Stimulated activated CD4-positive, alpha-beta T cell treated with anti-CD3 and anti-CD28 coated beads, Interleukin-1b, Interleukin-23, amount 100 ng/mL, for 1 hour (primary cell): ENCODE measurements at places on chromosomes 5 and 9.

DNA sequence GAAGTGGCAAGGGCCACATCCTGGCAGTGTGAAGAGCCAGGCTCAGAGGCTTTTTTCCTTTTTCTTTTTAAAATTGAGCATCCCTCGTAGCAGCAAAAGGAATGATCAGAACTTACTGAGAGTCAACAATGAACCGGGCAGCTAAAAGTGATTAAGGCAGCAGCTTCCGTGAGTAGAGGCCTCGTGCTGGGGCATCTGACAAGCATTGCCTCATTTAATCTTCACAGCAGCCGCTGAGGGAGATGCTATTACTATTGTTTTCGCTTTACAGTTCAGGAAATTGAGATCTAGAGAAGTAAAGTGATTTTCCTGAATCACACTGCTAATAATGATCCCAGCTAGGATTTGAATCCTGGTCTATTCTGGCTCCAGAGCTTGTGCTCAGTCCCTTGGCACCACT, 30.7 kb upstream of the PTGS1 start:
- DNase-seq, result no peak

- no peak for DNase-seq
Measured at GRCh38 chr5:2906302-2907090, 155.0 kb upstream of the IRX2 start.

GRCh38 chr9:3823842-3824475, 298.2 kb upstream of the RFX3 start:
- no peak for DNase-seq

GRCh38 chr5:127031147-127031862, 947 bp upstream of the MARCHF3 start:
- no peak for DNase-seq

DNA sequence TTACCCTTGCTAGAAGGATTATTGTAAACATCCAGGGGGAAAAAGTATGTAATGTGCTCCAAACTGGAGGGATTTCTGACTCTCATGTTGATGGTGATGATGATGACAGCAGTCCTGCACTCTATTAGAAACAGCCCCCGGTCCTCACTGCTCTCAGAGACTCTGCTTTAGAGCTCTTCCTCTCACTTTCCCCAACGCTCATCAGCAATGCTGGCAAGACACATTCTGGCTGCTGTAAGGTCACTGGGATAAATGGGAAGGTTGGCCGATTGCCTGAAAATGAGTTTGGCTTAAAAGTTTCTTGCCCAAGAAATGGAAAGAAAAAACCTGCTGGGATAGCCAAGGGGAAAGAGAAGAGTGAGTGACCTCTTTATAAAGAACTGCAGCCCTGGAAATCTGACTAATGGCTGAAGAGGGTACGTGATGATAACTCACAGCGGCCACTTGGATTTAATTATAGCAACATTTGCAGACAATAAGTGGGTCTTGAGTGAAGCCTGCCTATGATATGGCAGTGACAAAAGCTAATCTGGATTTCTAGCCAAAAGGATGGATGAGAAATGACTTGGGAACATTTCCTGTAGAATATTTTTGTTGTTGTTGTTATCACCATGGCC, 235.8 kb downstream of the TMEM38B start:
- no peak for DNase-seq

GRCh38 chr9:89756891-89757537, 152.2 kb downstream of the GADD45G start:
- DNase-seq, result no peak

- no peak for DNase-seq
Measured at GRCh38 chr5:161966564-161966963, 101.0 kb upstream of the GABRG2 start.

GRCh38 chr9:76415731-76416130, 21.5 kb upstream of the RFK start:
- no peak for DNase-seq

DNA sequence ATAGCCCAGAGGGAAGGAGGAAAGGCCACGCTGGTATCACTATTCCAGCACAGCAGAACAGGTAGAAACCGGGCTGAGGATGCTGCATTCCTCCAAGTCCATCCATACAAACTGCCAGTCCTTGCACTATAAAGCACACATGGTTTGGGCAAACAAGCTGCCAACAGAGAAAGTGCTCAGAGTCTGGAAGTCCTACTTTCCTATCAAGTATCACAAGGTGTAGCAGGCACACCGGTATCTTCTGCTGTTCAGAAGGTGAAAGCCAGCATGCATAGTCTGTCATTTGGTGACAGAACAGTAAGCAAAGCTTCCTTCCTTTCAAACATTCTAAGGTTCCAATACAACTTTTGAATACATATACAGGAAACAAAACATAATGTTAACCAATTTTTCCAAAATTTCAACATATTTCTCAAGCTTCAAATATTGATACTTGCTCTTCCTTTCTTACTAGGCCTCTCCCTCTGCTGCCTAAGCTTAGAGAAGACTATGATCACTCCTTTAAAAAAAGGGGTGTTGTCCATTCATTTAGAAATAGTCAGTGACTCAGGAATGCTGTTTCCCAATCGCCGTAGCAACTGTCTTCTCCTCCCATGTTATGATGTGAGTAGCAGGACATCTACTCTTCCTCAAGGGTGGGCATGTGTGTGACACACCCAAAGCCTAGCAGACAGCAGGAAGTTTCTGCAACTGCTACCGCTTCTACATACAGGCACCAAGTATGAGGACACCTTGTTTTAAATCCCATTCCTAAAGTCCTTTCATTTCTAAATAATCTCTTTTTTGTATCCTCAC, 14.7 kb downstream of the DIAPH1 start:
- DNase-seq, result no peak

DNA sequence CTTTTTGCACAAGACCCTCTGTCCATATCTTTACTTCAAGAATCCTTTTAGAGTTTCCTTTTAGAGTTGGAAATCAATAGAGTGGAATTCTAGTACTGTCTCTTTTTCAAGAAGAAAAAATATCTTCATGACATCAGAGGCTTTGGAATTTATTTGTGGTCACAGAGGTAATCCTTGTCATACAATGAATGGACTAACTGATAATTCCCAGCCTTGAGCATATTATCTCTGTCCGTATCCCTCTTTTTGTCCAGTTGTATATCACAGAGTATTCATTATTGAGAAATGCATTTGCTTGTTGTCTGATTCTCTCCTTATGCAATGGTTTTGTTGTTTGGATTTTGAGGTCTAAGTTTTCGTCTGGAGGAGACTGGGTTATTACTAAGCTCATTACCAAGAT, 82.0 kb upstream of the HAPLN1 start:
- DNase-seq, result no peak

DNA sequence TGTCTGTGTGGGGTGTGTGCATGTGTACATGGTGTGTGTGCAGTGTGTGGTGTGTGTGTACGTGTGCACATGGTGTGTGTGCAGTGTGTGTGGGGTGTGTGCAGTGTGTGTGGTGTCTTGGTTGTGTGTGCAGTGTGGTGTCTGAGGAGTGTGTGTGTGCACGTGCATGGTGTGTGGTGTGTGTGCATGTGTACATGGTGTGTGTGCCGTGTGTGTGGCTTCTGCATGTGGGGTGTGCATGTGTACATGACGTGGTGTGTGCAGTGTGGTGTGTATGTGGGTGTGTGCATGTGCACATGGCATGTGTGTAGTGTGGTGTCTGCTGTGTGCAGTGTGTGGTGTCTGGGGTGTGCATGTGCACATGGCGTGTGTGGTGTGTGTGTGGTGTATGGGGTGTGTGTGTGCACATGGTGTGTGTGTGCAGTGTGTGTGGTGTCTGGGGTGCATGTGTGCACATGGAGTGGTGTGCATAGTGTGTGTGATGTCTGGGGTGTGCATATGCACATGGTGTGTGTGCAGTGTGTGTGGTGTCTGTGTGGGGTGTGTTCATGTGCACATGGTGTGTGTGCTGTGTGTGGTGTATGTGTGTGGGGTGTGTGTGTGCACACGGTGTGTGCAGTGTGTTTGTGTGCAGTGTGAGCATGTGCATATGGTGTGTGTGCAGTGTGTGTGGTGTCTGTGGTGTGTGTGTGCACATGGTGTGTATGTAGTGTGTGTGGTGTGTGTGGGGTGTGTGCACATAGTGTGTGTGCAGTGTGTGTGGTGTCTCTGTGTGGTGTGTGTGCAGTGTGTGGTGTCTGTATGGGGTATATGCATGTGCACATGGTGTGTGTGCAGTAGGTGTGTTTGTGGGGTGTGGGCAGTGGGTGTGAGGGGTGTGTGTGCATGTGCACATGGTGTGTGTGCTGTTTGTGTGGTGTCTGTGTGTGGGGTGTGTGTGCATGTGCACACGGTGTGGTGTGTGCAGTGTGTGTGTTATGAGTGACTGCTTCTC, 40.6 kb upstream of the ZNG1F start:
- DNase-seq, result no peak

- no peak for DNase-seq
Measured at GRCh38 chr9:105275111-105275510, 30.7 kb downstream of the SLC44A1 start.

DNA sequence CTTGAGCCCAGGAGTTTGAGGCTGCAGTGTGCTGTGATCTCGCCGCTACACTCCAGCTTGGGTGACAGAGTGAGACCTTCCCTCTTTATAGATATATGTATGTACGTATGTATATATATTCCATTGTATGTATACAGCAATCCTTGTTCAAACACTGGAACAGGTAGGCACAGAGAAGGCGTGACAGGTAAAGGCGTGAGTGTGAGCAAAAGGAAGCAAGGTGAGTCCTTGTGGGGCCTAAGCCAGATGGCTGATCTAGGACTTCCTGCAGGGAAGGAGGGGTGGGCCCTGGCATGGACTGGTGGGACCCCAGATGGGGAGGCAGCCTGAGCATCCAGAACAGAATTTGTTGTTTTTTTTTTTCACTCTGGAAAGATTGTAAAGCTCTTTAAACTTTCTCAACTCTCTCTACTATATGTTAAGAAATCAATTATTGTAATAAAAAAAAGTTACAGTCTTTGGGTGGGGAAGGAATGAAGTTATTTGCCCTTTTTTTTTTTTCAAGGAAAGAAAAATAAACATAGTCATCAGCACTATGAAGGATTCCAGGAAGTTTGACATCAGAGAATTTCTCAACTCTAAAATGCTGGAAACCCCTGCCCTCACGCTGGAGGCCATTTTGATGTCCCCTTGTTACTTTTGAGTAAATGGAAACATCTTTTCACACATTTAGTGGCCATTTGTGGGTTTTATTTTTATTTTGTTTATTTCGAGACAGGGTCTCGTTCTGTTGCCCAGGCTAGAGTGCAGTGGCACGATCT, 38.9 kb upstream of the STXBP1 start:
- DNase-seq, result no peak

DNA sequence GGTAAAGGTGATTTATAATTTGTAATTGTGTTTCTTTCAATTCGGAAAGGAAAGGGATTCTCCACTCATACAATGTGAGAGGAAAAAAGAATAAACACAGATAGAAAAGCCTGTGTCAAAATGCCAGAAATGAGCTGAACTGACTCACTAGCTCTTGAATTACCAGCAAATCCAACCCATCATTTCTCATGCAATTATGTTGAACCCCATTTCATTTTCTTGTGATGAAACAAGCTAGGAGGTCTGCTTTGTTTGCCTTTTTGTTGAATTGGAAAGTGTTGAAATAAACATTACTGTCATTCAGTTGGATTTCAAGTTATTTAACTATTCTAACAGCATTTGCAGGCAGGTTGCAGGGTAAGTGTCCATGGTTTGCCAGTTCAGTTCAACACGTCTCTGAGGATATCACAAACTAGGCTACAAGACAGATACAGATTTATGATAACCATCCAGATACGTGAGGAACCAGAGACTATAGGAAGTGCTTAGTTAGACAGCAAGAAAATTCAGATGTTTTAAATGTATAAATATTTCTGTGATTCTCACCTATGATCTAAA, 547.2 kb downstream of the MAT2B start:
- no peak for DNase-seq

DNA sequence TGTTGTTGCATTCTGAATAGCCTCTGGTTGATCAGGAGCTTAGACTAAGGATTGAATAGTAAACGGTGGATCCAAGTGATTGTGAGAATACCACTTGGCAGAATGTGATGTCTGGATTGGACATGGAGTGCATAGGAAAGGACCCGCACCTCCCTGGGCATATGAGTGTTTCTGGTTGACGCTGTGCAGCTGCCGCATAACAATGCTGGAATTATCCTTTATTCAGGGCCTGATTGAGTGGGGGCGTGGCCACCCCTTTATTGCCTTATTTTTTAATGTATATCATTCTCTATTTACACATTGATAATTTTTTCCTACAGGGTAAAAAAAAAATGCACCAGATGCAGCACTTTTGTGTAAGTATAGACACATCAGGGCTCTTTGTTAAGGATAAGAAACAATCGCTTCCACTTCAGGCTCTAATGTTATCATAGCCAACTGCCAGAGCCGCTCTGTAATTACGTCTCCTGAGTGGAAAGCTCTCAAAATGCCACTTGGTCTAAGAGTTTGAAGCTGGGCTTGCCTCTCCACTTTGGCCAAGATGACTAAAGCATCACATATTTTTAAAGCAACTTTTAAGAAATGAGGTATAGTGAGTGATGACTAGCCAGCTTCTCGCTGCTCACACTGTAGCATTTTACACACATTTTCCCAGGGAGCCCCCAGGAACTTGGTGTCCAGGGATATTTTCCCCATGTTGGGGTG, 5.7 kb downstream of the FGD3 start:
- DNase-seq, result no peak

DNA sequence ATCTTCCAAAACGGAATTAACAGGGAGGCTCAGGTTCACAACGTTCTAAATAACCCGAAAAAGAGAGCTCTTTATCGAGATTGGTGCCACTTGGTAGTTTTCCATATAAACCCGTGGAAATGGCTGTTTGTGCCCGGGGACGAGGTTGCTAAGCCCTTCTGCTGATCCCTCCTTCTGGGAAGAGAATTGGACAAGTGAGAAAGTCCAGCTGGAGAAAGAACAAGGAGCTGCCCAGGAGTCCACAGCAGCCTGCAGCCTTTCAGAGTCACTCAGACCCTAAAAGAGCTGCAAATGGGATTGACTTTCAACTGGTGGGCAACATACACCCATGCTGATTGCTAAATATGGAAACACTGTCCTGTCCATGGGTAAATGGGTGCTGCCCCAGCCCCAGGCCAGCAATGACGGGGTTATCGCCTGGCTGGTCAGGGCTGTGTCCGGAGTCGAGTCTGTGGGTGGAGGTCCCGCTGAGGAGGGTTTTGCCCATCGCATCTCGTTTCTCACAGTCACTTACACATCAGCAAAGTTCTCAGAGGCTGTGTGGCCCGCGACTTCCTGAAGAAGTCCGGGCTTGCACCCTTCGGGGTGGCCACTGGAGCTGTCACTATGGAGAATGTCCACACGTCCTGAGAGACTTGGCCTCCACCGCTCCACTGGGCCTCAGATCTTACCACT, 40.7 kb upstream of the HSD17B3 start:
- DNase-seq, result no peak

DNA sequence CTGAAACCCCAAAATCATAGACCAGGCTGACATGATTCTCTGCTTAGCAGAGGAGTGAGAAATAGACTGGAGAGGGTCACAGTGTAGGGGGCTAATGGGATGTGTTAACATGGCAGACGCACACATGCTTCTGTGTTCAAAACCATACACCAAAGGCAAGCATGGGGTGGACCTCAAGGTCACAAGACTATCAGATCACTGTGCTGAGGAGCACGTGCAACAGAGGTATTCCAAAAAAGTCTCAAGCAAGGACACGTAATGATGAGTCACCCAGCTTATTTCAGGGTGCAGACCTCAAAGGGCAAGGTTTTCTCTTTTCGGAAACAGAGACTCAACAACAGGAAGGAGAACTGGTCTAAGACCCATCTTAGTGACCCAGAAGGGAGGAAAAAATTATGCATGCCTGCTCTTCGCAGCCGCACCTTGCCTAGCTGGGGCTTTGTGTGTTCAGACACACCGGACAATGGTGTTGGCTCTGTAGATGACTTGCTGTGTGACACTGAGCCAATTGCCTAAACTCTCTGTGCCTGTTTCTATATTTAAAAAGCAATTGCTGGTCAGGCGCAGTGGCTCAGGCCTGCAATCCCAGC, 20.3 kb downstream of the WHRN start:
- DNase-seq, result peak; percentile 7

GRCh38 chr5:180829726-180830125, 27.1 kb upstream of the MGAT1 start:
- DNase-seq, result no peak
